Activated CD4-positive, alpha-beta T cell treated with anti-CD3 and anti-CD28 coated beads, Interleukin-2, amount 10 ng/mL, durations not matched to agents 7 days and 5 days (primary cell): ENCODE measurements at places on chromosomes 5 and 9. TPM values are rescaled to one million over a fixed set of nuclear protein-coding genes. Genes with fewer than 3 reads are reported as not detected.

- DNase-seq: no peak
- no peaks in the 10 kb centered on the region for H3K4me1 ChIP-seq
- no peak overlapping the region for H3K4me3 ChIP-seq
- no peaks in the 10 kb centered on the region for H3K27me3 ChIP-seq
- H3K36me3 ChIP-seq: no peaks in the 10 kb centered on the region
- H3K27ac ChIP-seq: no peak overlapping the region
Observed at GRCh38 chr5:126883564-126884245, 106.8 kb downstream of the LMNB1 start.

GRCh38 chr9:36399980-36400331 is at the start of gene RNF38:
Gene RNF38 (minus strand): TSS chr9:36400269. CDS start chr9:36400108, 161 bp downstream.
- H3K27me3 ChIP-seq: no peaks in the 10 kb centered on the region
- DNase-seq: peak; percentile 74
- H3K4me1 ChIP-seq: peaks cover 46% of the 10 kb centered on the region
- H3K27ac ChIP-seq: peak within 1 kb of the TSS; percentile 98
- peaks cover 11% of the 10 kb centered on the region for H3K36me3 ChIP-seq

The CCL21 gene
- not detected for total RNA-seq

The FBP1 gene
- total RNA-seq: 0.27 TPM

The PPP1R2B gene
- total RNA-seq: not detected
